ENCODE measurements at places on chromosomes 1 and 21. TPM values are rescaled to one million over a fixed set of nuclear protein-coding genes. Genes with fewer than 3 reads are reported as not detected.

GRCh38 chr1:147171399-147172167, 687 bp downstream of the PRKAB2 start:
- DNase-seq: no peak

GRCh38 chr1:241724741-241725356, 72.8 kb downstream of the WDR64 start:
- no peak for DNase-seq

GRCh38 chr1:216119600-216119999, 303.6 kb downstream of the USH2A start:
- no peak for DNase-seq

GRCh38 chr1:94966033-94966432, 39.1 kb upstream of the CNN3 start:
- no peak for DNase-seq

DNA sequence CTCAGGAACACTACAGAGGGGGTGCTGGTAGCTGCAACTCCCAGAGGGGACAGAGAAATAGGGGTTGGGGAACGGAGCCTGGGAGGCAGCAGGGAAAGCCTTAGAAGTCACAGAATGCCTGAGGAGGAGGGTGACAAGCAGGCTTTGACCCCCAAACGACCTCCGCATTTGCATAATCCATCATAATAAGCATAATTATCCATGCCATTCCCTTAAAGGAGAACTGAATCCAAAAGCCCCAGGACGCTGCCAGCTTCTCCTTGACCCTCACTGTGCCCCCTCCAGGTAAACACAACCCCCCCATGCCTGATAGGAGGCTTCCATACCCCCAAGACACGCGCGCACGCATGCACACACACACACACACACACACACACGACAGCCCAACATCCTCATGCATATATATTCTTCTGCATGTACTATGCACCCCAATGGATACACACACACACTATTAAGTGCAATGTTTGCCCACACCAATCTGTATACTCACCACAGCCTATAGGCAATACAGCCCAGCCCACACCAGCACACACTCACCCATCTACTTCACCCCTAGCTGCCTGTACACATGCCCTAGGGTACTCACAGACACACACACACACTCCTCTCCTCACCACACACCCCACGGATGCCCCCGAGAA, 27.8 kb downstream of the SDC3 start:
- no peak for DNase-seq

- peak; percentile 30 for DNase-seq
These were observed 10.3 kb upstream of the CDCP2 start for GRCh38 chr1:54163051-54163450.

DNA sequence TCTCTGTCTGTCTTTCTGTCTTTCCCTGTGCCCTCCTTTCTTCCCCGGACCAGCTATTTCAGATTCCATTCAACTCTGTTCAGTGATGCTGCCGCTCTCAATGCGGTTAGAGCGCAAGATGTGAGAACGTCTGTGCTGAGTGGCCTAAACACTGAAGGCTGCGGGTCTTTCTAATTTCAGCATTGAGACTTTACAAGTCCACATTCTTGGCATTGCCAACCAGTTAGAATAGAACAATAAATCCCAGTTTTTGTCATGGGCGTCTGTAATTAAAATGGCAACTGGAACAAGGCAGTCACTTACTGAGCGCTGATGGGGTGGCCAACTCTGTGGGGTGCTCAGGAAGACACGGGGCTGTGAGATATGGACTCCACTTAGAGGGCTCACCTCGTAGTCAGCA, 112.8 kb downstream of the DHRS3 start:
- no peak for DNase-seq

DNA sequence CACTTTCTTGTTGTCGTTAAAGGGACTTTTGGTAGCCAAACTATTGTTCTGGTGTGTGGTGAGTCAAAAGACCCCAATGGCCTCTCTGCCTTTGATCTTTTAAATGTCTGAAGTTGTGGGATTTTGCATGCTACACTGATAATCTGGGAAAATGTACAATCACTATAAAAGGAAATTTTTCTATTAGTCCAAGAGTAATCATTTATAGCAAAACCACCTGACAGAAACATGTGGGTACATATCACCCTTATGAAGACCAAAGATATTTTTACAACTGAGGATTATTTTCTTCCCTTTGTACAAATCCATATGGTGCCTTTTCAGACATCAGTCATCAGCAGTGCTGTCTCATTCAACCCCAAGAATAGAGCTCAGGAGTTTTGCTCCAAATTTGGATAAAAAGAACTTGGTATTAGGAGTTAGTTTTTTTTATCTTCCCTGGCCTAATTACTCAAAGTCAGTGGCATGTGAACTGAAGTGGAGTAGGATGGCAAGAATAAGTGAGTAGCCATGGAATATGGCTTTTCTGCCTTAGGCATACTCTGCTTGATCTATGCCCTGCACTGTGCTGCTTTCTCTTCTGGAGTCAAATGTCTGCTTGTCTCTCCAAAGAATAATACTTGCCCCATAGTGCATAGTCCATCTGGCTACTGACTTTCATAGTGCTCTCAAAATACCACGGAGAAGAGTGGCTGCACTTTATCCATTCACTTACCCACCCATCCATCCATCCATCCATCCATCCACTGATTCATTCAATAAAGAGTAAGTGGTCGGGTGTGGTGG, 13.5 kb downstream of the GREM2 start:
- no peak for DNase-seq

GRCh38 chr1:244843148-244843978, 7.9 kb downstream of the COX20 start:
- DNase-seq: no peak

DNA sequence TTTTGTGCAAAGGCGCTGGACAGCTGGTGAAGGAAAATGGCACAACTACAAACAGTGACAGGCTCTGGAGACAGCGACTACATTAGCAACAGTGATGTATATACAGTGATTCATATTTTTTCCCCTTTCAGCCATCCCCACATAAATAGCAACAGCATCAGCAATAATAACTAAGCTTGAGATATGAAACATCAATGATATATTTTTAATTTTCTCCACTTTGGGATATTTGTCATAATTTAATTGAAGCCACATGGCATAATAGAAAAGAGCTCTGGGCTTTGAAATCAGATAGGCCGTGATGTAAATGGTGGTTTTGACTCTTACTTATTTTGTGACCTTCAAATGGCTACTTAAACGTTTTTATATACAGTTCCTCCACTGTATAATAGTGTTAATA, 764.3 kb upstream of the PRMT6 start:
- DNase-seq: no peak

DNA sequence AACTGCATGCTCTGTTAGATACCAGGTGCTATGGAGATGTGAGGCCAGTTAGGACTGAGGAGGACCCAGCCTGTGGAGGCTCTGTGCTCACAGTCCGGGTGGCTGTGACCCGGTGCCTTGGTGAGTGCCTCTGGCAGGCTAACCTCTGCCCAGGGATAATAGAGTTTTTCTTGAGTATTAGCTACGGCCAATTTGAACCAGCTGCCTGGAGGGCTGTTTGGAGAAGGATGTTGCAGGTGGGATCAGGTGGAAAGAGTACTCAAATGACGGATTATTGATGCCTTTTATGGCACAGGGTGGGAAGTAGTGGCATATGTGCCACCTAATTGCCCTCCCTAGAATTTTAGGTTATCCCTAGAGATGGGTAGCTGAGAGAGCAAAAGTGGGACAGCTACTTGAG, 182.7 kb downstream of the GRIK3 start:
- DNase-seq: no peak

GRCh38 chr1:206686478-206687249, 2.0 kb downstream of the MAPKAPK2 start:
- DNase-seq: no peak

GRCh38 chr1:26469558-26469957, 2.7 kb upstream of the HMGN2 start:
- DNase-seq: no peak

DNA sequence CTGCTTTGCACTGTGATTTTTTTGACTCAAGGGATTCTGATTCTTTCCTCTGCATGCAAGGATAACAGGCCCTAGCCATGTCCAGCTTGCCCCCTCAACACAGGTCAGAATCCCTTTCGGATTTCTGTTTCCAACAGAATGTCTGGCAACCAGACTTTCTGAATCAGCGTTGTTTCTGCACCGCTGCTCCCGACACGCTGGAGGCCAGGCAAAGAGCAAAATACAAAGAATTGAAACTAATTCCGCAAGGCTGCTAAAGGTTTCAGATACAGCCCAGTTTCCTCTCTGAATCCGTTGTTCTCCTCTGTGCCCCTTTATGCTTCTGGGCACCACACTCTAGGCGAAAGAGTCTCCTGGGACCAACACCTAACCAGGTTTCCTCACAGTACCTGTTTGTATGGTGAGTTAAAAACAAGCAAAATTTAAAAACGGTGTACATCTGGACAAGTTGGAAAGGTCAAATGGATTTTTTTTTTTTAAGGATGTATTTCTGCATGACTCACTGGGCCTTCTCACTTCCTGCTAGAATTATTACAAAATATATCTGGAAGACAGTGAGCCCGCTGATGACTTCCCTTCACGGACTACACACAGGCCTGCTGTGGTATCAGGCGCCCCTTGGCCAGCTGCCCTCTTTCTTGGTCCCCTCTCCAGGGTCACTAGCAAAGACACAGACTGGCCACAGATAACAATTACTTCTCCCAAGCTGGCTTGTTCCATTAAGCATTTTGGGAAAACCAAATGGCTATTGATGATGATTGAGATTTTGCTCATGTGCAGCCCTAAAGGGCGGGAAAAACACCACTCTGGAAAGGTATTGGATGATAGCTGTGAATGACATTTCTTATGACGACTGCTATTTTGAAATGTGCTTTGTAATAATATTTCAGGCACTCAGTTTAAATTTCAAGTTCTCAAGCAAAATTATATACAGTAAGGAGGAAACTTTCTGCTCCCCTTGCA, 118.3 kb downstream of the TGFB2 start:
- DNase-seq: no peak

GRCh38 chr1:93346421-93346993, 800 bp downstream of the DR1 start:
- no peak for DNase-seq

- no peak for DNase-seq
These were observed 273.8 kb upstream of the DUSP10 start for GRCh38 chr1:222015686-222016085.

DNA sequence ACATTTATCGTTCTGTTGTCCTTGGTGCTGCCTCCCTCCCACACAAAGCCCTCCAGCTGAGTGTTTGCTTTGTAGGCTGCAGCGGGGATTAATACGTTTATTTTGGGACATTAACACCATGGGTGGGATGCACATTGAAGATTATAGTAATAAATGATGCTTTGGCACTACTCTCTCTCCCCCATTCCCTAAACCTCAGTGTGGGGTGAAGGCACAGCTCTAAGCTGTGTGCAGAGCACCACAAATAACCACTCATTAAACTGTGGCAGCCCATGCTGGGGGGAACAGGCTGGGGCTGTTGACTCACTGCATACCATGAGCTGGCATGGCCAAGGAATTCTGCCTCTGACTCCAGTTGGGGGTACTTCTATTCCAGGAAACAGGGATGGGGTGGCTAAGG, 7.7 kb downstream of the PCP4L1 start:
- DNase-seq: no peak

GRCh38 chr1:31943546-31944184, 5.5 kb upstream of the PTP4A2 start:
- no peak for DNase-seq

- no peak for DNase-seq
These were observed 8.4 kb downstream of the RGS2 start for GRCh38 chr1:192817246-192817645.

DNA sequence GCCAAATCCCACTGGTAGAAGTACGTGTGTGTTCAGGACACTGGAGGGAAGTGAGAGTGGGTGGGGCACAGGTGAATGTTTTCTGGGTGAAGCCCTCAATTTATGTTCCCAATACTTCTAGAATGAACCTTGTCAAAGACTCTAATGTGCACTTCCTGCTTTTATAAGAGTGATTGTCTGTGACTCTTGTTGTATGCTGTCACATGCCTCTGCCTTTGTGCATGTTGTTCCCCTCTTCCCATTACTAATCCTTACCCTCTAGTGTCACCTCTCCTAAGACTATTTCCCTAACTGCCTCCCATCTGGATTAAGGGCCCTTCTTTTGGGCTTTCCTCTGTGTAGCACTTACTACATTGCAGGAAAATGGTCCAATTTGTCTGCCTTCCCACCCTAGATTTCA, 2.5 kb upstream of the LINGO4 start:
- no peak for DNase-seq

DNA sequence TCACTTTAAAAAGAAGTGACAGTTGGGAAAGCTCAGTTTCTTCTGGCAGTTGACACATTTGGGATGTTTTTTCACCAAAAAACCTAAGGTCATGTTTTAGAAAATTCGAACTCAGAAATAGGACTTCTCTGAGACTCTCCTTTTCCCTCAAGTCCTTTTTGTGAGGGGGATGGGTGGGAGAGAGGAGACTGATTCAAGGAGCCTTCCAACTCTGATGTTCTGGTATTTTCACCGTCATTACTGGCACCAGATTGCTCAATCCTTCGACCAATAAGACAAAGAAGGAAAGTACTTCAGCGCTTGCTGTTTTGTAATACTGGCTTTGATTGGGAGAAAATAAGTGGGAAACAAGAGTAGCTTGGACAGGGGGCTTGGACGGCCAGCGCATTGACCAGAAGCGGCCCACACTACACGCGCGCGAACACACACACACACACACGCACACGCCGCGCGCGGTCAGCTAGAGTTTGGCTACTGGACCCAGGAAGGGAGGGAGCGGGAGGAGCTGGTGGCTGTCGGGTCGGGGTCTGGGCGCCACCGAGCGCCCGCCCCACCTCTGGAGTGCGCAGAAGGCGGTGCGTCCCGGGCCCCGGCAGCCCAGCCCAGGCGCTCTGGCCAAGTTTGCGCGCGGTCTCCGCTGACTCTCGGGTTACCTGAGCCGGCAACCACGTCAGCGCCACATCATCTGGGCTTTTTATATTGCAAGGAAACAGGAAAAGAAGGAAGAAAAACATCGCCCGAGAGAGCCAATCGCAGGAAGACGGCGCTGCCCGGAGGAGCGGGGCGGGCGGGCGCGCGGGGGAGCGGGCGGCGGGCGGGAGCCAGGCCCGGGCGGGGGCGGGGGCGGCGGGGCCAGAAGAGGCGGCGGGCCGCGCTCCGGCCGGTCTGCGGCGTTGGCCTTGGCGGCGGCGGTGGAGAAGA, at the start of gene KCNK1:
Gene KCNK1 (plus strand): TSS at position 855 of the 921 bp plus-strand sequence. CDS start 66 bp downstream, at position 921.
- DNase-seq: peak; percentile 87

Gene LIPI
- not detected for total RNA-seq

Gene CHI3L1
- 133 TPM for total RNA-seq

Gene C1orf185
- not detected for total RNA-seq

Gene RGS16
- not detected for total RNA-seq

Gene F13B
- not detected for total RNA-seq

Gene IL23R
- not detected for total RNA-seq

Gene IGSF5
- total RNA-seq: 1.2 TPM

Gene SERPINC1
- total RNA-seq: not detected

Gene DISC1
- 3.0 TPM for total RNA-seq

Gene CDA
- 24.1 TPM for total RNA-seq

Gene ZC3H11A
- 97.8 TPM for total RNA-seq
